ENCODE measurements at places on chromosomes 7 and 10.

GRCh38 chr10:5043716-5044115 is 40.1 kb upstream of the AKR1C2 start:
- no peak for DNase-seq

GRCh38 chr7:155216475-155217272 is 81.0 kb upstream of the INSIG1 start:
- DNase-seq = no peak

GRCh38 chr10:129921801-129922597 is 42.1 kb downstream of the EBF3 start:
- DNase-seq = no peak

DNA sequence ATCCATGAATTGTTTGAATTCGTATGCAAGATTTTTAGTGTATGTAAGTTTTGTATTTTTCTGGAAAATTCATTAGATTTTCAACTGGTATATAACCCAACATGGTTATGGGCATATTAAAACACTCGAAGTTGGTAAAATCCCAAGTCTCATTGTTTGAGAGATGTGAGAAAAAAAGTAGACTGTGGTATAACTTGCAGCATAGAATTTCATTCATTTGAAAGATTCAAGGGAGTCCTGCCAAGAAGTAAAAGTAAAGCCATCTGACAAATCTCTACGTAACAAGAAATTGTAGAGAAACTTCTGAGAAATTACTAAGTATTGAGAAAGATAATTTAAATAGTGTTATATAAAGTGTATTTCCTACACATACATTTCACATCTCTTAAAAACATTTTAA is 40.2 kb downstream of the SEMA3E start:
- no peak for DNase-seq

DNA sequence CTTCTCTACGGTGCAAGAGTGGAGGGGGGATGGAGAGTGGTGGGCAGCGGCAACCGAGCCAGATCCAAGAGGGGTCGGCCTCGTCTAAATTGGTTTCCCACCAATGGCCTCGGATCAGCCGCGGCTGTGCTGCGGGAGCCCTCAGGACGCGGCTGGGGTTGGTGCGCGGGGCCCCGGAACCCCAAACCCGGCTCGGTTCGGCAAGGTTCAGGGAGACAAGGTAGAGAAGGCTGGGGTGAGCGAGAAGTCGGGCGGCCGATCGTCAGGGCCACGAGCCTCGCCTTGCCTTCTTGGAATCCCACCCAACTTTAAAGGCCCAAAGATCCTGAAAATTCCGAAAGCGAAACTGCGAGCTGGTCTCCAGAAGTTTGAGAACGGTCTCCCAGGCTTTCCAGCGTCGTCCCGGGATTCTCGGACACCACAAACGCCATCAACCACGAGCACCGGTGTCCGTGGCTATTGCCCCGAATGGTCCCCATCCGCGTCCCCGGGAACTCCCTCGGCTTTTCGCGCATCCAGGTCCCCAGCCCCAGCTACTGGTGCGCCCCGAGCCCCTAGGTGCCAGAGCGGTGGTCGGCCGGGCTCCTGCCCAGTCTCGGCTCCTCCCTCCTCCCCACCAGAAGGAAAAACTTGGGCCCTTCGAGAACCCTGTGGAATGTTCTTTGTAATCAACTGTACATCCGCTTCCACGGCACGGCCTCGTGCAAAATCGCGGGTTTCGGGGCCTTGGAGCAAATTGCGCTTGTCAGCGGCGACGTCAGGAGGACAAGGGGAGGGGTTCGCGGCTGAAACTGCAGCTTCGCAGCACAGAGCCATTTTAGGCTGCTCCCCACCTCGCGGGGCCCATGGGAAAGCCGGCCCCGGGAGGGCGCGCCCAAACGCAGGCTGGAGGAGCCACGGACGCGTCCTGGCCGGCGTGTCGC is 3.2 kb downstream of the SFMBT2 start:
- DNase-seq = peak; percentile 66

GRCh38 chr7:55351263-55351662 is 13.9 kb upstream of the LANCL2 start:
- DNase-seq = no peak

GRCh38 chr10:17544465-17544864 is 72.7 kb downstream of the HACD1 start:
- no peak for DNase-seq

GRCh38 chr10:110394296-110394695 is 89.6 kb upstream of the SMNDC1 start:
- DNase-seq = no peak

DNA sequence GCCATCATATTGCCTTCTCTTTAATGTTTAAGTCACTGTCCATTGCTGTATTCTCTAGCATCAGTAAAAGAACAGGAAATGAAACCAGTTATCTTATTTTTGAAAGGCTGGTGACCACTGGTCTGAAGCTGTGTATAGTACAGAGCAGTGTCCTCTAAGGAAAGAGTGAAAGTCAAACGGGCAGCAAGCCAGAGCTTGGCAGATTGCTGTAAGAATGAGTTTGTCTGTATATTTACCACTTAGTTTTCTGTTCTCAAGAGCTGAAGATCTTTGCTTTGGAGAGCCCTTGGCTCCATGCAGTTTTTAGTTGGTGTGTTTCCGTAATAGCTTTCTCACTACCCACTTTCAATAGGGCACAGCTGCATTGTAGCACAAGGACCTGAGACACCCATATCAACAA is 31.9 kb downstream of the PCBD1 start:
- DNase-seq = no peak

- DNase-seq = no peak
These were observed 1.7 kb upstream of the WDR86 start for GRCh38 chr7:151411551-151411950.

GRCh38 chr7:11317766-11318165 is 344.1 kb downstream of the PHF14 start:
- no peak for DNase-seq

- DNase-seq = no peak
These were observed 98.0 kb downstream of the NPY start for GRCh38 chr7:24381894-24382505.

DNA sequence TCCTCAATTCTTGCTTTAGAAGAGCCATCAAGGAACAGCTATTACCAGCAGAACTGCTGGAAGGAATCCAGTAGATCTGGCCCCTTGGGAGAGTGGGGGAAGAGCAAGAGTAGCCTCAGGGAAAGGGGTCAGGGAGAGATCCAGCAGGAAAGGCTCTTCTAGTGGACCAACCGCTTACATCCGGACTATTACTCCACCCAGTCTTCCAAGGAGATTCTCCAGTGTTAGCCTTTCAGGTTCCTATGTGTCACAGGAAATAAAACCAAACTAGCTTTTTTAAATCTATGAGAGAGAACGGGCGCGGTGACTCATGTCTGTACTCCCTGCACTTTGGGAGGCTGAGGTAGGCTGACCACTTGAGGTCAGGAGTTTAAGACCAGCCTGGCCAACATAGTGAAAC is 34.3 kb downstream of the TET1 start:
- no peak for DNase-seq

DNA sequence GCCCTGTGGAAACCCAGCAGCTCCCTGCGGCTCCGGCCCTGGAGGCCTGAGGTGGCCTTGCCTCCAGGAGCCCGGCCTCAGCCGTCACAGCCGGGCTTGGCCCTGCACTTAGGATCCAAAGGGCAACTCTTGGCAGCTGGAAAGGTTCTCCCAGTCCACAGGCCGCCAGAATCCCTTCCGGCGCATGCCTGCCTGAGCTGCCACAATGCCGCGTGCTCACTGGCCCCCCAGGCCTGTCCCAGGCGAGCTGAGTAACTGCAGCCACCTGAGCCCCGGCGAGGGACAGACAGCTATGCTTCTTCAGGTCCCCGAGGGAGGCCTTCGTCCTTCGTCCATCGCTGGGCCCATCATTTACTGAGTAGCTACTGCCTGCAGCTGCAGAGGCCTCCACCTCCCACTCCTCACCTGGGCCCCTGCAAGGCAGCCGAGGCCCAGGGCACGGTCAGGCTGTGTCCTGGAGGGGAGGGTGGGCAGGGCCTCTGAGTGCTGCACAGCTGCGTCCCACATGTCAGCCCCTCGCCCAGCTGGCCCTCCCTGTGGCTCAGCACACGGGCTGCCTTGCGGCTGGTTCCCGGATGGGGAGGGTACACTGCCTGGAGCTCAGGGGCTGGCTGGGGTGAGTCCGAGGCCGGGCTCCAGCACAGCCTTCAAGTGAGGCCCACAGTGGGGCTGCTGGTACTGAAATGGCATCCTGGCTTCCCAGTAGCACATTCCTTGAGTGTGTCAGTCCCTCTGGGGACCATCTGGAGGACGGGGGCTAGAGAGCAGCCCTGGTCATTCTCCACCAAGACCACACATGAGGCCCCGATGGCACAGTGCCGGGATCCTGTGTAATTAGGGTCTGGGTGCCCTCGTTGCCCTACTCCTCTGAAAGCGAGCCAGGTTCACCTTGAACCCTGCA is 172.5 kb downstream of the ELFN1 start:
- DNase-seq = peak; percentile 21

DNA sequence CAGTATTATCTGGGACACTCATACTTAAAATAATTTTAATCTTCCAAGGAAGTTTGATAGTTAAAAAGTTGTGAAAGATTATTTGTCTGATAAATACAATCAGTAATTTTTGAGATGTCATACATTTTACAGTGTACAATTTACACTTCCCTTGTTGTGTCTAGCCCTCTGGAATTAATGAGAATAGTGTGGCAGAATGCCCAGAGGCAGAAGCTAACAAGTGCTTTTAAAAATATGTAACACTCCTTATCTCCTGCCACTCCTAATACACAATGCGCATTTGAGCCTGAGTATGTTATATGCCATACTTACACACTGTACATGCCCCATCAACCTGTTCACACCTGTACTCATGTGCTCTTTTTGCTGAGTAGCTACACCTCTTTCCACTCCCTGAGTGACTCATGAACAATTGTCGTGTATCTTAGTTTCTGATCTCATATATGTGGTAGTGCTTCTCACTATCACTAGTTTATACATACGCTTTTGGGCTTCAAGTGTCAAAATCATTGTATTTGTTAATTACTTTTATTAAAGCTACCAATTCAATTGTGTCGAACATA is 106.9 kb upstream of the GNAI1 start:
- DNase-seq = no peak

DNA sequence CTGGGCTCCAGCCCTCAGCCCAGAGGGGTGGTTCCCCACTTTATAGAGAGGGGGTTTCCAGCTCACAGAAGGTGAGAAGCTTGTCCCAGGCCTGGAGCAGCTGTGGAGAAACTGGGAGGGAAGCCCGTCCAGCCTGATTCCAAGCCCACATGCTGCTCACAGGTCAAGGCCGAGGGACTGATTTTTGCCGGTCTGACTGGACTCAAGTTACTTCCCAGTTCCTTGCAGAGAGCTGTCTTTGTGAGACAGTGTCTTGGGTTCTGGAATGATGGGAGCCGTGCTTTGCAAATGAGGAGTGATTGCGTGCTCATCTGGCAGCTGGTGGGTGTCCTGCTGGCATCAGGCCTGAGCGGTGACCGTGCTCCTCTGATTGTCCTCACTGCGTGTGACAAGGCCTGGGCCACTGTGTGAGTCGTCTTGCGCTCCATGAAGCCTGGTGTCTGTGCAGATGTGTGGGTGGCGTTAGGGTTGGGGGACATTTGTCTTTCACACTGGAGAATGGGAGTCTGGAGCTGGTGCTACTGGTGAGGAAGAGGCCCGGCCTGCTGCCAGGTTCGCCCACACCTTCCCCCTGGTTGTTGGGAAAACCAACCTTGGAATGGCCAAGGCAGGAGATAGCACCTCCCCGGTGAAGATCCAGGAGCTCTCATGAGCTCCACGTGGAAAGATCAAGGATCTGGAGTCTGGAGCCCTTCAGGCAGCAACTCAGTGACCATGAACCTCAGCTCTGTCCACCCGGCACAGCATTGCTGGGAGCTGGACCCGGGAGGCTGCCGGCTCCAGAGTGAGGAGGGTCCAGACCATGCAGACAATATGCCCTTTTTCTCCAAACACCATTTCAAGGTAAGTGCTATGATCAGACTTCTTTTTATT is 129.6 kb downstream of the SMURF1 start:
- DNase-seq = peak; percentile 18

DNA sequence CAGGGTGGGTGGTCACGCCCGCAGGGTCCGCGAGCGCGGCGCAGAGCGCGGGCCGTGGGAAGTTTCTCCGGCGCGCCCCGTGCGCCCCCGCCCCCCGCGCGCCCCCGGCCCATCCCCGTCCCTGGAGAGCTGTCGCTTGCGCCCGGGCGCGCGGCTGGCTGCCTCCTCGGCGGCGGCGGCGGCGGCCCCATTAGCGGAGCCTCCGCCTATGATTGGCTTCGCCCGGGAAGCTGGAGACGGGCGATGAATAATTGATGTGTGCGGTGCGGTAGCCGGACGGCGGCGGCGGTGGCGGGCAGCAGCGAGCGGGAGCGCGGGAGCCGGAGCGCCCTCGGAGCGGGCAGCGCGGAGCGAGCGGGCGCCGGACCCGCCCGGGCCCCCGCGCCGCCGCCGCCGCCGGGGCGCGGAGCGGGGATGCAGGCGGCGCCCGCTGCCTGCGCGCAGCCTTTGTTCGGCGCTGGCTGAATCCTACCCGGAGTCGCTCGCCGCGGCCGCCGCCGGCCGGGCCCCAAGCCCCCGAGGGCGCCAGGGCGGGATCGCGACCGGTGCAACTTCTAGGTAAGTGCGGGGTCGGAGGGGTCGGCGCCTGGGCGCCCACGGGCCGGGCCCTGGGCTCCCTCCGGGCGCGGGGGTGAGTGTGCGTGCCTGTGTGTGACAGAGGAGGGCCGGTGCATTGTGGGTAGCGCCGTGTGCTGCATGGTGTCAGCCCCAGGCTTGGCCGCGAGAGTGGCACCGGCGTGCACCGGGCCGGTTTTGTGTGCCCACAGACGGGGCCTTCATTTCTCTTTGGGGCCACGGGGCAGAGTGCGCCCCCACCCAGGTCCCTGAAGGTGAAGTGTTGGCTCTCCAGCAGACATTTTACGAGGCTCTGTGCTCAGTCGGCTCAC is 103.8 kb upstream of the PPIF start:
- peak; percentile 76 for DNase-seq

- no peak for DNase-seq
These were observed 386.1 kb downstream of the PLXDC2 start for GRCh38 chr10:20202337-20202736.

DNA sequence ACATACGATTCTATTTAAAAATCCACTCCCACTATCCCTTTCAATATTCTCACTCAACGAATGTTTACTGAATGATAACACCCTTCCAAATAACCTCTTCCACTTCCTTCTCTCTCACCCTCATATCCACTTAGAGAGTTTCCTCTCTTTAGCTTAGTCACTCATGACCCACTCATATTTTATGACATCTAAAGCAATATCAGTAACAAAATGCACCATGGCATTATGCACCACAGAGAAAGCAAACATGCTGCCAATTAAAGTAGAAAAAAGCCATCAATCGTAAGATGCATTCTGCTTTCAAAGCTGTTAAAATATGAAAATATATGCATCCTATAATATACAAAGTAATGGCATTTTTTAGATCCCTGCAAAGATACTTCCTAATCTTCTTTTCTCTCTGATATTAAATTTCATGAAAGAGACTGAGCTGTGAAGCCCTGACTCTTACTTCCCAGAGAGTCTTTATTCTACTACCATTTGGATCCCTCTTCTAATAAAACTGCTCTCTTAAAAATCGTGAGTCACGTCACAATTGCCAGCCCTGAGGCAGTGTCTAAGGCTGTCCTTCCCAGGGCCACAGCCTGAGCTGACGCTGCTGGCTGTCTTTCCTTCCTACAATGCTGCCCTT is 283.0 kb upstream of the KLF6 start:
- DNase-seq = no peak

- no peak for DNase-seq
These were observed 67.5 kb downstream of the GPR141 start for GRCh38 chr7:37751096-37751495.

GRCh38 chr10:130140425-130140824 is 4.2 kb downstream of the GLRX3 start:
- no peak for DNase-seq

GRCh38 chr10:119413471-119414080 is 128.9 kb downstream of the RGS10 start:
- no peak for DNase-seq
